ENCODE measurements at places on chromosomes 13 and 19.

DNA sequence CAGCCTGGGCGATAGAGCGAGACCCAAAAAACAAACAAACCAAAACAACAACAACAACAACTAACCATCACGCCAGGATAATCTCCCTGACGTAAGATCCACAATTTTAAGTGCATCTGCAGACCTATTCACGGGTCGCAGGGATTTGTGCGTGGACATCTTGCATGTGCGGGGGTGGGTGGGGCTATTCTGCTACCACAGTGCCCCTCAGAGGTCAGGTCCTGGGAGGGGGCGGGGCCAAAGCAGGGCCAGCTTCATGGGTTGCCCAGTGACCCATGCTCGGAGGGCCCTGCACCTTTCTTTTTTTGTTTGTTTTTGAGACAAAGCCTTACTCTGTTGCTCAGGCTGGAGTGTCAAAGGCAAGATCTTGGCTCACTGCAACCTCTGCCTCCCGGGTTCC is 2.6 kb upstream of the CDC42EP5 start:
- no peak for DNase-seq

- no peak for DNase-seq
Measured at GRCh38 chr19:45471931-45472562, 4.3 kb downstream of the FOSB start.

GRCh38 chr19:51959791-51960190 is 26.8 kb downstream of the ZNF350 start:
- DNase-seq = no peak

- DNase-seq = no peak
Measured at GRCh38 chr13:36288794-36289391, 8.7 kb downstream of the CCDC169 start.

- no peak for DNase-seq
Measured at GRCh38 chr13:94716016-94716415, 3.7 kb upstream of the SOX21 start.

DNA sequence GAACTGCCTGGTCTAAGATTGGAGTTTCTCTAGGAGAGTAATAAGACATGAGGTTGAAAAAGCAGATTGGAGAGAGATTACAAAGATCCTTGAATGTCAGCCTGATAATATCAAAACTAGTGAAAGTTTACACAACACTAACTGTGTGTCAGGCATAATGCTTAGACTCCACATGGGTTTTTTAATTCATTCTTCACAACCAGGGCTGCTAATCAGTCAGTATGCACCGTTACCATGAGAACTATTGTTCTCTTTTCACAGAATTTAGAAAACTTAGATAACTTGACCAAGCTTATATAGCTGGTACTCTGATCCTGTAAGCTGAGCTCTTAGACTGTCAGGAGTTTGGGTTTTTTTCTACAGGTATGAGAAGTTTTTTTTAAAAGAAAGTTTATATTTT is 46.6 kb upstream of the TSC22D1 start:
- DNase-seq = no peak

- no peak for DNase-seq
Measured at GRCh38 chr13:45737571-45738017, 35.5 kb downstream of the CBY2 start.

DNA sequence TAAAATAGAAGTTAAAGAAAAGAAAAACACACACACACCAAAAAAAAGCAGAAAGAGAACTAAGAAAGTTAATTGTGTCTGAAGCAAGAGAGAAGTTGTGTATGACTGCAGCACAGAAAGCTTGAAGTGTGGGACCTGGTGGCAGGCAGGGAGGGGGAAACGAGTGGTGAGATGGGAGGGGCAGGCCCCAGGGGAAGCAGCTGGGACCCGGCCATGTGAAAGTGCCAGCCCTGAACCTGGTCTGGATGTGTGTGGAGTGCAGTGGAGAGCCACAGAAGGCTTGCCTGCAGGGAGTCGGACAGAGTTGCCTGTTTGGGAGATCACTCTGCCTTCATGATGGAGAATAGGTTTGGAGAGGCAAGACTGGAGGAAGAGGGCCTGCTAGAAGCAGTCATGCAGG is 199.0 kb downstream of the GGACT start:
- DNase-seq = no peak

- no peak for DNase-seq
Measured at GRCh38 chr13:55361141-55361540, 1779.6 kb upstream of the PRR20A start.

DNA sequence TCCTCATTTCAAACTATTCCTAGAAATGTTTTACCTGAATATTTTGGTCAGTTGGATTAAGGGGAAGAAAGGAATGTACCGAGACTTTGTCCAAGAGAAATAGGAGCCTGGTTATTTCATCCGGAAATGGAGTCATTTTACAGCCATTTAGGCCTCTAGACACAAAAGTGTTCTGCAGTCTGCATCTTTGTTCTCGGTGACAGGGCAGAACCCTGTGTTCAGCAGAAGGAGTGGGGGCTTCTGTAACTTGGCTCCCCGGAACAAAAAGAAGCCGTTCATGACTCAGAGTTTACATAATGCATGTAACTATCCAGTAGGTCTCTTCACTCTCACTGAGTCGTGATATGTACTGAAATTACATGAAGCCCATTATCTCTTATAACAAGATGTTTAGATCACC is 21.6 kb upstream of the FNDC3A start:
- no peak for DNase-seq

DNA sequence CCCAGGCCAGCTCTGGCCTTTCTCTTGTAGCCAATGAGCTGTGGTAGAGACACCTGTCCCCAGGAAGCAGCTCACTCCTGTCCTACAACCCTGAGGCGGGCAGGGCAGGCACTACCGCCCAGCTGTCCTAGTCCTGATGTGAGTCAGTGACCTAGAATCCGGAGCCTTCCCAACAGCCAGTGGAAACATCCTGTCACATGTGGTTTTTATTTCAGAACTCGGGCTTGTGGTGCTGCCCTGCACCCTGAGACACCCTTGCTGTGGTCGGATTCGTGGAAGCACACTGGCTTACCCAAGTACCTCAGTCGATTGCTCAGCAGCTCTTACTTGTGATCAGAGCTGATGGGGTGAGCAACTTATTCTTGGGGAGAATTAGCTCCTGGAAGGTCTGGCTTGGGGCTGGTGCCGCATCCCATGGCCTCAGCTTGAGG is 83.6 kb upstream of the ARHGEF7 start:
- DNase-seq = no peak
